ENCODE measurements at places on chromosomes 4 and X.

- DNase-seq: no peak
These were observed 358.4 kb downstream of the PPP3CA start for GRCh38 chr4:100988876-100989275.

GRCh38 chrX:107107459-107107858 is 11.2 kb downstream of the RBM41 start:
- DNase-seq: no peak

- no peak for DNase-seq
These were observed 3.9 kb downstream of the SORCS2 start for GRCh38 chr4:7196288-7196651.

DNA sequence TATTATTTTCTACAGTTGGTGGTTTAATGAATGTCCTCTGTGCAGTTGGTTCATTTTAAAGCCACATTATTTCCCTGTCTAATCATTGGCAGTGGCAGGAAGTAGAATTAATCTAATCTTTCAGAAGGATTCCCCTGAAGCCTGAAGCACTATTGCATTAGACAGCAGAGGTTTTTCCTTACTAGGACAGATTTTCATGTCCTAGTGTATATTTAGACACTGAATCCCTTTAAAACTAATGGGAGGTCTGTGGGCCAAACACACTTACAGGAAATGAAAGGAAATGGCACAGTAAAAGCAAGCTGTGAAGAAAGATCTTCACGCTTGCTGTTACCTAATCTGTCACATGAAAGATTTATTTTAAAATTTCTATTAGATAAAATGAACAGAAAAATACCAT is 165.2 kb downstream of the SLC39A8 start:
- no peak for DNase-seq

- no peak for DNase-seq
These were observed 58.0 kb downstream of the PJA1 start for GRCh38 chrX:69107231-69107739.

DNA sequence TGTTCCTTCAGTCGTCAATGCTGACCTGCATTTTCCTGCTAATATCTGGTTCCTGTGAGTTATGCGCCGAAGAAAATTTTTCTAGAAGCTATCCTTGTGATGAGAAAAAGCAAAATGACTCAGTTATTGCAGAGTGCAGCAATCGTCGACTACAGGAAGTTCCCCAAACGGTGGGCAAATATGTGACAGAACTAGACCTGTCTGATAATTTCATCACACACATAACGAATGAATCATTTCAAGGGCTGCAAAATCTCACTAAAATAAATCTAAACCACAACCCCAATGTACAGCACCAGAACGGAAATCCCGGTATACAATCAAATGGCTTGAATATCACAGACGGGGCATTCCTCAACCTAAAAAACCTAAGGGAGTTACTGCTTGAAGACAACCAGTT is 12.6 kb downstream of the TLR8 start:
- no peak for DNase-seq

DNA sequence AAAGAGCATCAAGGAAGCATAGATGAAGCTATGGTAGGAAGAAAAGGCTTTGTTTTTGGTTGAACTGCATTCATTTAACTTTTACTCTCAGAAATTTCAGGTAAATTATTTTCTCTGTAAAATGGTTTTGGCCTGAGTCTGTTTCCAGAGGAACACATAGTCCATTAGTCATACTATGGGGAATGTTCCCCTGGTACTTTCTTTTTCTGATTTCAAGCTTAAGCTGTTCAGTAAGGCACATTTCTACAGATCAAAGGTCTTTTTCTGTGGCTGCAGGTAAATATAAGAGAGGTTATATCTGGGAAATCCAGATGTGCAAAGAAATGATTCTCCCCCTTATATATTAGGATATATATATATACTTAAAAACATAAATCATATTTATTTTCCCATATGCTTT is 1744.4 kb upstream of the ADGRL3 start:
- DNase-seq: no peak

DNA sequence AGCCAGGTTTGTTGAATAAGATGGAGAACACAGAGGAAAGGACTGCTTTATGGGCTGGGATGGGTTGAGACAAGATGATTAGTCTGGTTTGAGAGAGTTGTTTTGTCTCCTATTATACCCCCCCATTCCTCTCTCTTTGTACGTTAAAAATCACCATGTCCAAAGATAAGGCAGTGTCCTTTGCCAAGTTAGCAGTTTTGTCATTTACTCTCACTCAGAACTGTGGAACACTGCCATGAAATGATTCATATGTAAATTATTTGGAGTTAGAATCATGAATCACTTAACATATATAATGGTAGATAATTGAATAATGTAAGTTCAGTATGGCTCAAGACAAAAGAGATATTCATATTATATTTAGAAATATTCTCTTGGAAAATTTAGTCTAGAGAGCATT is 151.3 kb downstream of the DCLK2 start:
- DNase-seq: no peak

GRCh38 chr4:135098061-135098460 is 896.5 kb upstream of the PABPC4L start:
- no peak for DNase-seq

GRCh38 chr4:120055162-120055561 is 11.5 kb downstream of the MAD2L1 start:
- DNase-seq: no peak

GRCh38 chr4:26386386-26386785 is 65.6 kb downstream of the RBPJ start:
- DNase-seq: no peak

DNA sequence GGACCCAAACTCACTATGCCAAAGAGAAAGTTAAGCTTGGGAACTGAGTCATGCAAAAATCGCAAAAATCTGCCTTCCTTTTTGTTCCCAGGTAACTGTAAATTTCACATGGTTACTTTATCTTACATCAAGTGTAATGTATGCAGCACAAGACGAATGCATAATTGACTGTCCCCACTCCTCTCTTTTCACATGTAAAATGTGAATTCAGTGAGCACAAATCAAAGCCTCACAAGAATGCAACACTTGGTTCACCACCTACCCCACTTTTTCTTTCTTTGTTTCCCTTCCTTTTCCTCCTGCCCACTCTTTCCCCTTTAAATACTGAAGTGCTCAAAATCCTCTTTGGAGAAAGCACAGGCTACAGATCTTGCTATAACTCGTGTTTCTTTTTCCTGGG is 53.2 kb downstream of the MAGED4B start:
- DNase-seq: no peak

GRCh38 chrX:116290359-116290758 is 119.8 kb downstream of the AGTR2 start:
- no peak for DNase-seq

- DNase-seq: no peak
These were observed 84.3 kb upstream of the TMEM150C start for GRCh38 chr4:82645936-82646565.

- no peak for DNase-seq
These were observed 213.5 kb downstream of the VEGFC start for GRCh38 chr4:176579226-176579625.

GRCh38 chr4:112552668-112553067 is 36.7 kb upstream of the NEUROG2 start:
- DNase-seq: no peak

GRCh38 chrX:139766545-139766983 is 58.6 kb upstream of the MCF2 start:
- DNase-seq: no peak

GRCh38 chrX:106168107-106168506 is at the start of gene PWWP3B:
Gene PWWP3B, plus strand, starts transcription at chrX:106168305. Its CDS starts 37,128 bp downstream, at chrX:106205433.
- no peak for DNase-seq

- DNase-seq: no peak
These were observed 38.4 kb downstream of the SLAIN2 start for GRCh38 chr4:48379587-48380180.

GRCh38 chr4:112219826-112220366 is 11.7 kb upstream of the AP1AR start:
- DNase-seq: no peak

GRCh38 chrX:148763896-148764295 is 263.5 kb downstream of the AFF2 start:
- no peak for DNase-seq

GRCh38 chrX:145213504-145213903 is 33.8 kb upstream of the SPANXN1 start:
- no peak for DNase-seq

DNA sequence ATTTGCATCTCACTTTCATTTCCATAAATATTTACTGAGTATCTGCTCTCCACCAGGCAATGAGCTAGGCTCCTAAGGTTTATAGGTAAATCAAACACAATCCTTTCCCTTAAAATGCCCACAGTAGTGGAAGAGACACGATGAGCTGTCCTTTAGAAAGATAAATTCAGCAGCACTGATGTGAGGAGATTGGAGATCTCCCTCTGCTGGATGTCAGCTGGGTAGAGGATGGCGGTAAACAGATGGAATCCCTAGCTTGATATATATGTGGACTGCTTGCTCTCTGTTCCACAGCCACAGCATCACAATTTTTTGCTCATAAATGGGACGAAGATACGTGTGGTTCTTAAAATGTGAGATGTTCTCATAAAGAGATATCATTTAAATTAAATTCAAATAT is 216.4 kb upstream of the RASGEF1B start:
- DNase-seq: no peak

DNA sequence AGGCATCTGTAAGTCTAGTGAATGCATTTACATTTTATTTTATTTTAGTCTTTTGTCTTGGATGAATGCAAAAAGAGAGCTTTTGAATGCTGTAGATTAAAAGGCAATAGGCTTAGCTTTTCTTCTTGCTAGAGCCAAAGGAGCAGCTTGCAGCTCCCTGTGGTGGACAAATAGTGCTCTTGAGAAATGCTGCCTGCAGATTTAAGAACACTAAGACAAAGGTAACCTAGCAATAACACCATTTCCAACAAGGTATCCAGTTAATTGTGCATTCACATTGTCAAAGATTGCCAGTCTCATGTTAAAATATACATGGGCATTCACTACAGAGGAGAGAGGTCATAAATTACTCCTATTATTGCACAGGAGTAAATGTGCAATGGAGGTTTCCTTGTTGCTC is 859.2 kb upstream of the PRKX start:
- DNase-seq: no peak

DNA sequence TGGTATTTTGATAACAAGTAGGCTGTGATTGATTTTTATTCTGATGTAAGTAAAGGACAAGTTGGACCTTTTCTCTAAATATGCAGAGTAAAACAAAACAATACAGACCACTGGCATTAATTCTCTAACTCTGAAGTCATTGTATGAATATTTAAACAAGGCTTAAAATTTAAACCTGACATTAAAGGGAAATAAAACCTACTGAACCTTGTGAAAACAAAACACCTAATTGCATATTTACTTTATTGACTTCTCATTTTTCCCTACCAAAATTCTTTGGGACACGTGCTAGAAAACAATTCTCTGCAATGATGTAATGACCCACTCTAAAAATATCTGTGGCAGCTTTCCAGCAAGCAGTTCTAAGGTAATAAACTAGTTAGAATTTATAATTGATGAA is 369.7 kb upstream of the TRAM1L1 start:
- no peak for DNase-seq

DNA sequence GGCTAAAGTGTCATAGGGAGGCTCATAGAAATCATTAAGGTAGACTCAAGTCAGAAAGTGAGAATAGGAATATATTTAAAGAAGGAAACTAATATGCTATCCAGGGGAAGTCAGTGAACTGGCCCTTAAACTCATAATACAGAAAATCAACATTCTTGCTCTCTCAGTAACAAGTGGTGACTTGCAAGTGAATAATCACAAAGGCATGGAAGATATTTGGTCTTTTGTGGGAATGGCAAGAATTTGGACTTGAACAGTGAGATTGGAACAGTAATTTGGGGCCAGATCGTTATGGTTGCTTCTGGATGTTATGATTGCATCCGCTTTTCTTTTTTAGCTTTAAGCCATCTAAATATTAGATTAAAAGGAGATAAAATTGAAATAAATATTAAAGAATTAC is 103.8 kb downstream of the TBC1D19 start:
- DNase-seq: no peak

DNA sequence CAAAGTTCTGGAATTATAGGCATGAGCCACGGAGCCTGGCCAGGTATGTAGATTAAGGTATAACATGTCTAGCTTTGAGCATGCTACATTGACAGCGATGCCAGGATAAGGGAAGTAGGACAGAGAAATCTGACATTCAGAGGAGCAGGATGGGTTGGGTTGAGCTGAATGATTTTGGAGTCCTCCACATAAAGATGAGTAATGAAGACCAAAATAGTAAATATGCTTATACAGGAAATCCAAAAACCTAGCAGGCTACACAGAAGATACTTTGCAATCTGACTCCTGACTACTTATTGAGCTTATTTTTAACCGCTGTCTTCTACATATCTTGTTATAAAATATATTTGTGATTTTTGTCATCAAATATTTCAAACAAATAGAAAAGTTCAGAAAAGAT is 69.7 kb downstream of the PDGFC start:
- no peak for DNase-seq

DNA sequence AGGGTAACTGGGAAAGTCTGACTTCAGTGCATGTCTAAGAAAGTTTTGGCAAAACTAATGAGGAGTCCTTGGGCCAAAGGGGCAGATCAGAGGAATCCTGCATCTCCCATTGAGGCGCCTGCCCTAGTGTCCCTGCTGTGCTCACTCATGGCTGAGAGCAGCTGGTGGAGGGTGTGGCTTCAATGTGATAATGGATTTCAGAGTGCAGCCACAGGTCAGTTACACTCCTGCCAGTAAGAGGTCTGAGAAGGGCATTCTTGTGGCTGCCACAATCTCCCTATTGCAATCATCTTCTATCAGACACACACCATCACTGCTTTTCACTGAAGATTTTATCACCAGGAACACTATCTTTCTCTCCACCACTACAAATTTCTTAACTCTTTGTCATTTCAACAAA is 457.1 kb downstream of the MID1IP1 start:
- DNase-seq: no peak

- no peak for DNase-seq
These were observed 2.9 kb downstream of the RPL36A start for GRCh38 chrX:101393530-101394305.

GRCh38 chr4:146336410-146336807 is 122.1 kb downstream of the REELD1 start:
- DNase-seq: no peak

DNA sequence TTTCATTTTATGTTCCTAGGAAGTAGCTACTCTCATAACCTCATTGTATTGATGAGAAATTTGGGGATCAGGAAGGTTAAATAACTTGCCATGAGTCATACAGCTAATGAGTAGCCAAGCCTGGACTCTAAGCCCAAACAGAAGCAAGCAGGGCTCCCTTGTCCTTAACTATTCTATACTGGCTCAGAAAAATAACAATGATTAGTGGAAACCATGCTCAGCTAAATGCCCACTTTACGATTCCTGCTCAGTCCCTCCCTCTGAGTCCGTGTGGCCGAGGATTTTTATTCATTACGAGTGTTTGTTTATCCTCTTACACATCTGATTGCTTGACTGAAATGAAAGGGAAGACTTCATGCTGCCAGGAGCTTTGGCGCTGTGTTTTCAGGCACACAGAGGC is 100.9 kb downstream of the SLC34A2 start:
- DNase-seq: no peak

GRCh38 chr4:182062936-182063335 is 180.3 kb upstream of the TENM3 start:
- DNase-seq: no peak

- DNase-seq: peak; percentile 2
These were observed 46.1 kb downstream of the SORCS2 start for GRCh38 chr4:7238300-7238960.

Data from activated T-cell treated with anti-CD3 and anti-CD28 coated beads for 48 hours (primary cell).